Neural crest cell (in vitro differentiated cells): ENCODE measurements at places on chromosomes 4 and X. TPM values are rescaled to one million over a fixed set of nuclear protein-coding genes. Genes with fewer than 3 reads are reported as not detected.

DNA sequence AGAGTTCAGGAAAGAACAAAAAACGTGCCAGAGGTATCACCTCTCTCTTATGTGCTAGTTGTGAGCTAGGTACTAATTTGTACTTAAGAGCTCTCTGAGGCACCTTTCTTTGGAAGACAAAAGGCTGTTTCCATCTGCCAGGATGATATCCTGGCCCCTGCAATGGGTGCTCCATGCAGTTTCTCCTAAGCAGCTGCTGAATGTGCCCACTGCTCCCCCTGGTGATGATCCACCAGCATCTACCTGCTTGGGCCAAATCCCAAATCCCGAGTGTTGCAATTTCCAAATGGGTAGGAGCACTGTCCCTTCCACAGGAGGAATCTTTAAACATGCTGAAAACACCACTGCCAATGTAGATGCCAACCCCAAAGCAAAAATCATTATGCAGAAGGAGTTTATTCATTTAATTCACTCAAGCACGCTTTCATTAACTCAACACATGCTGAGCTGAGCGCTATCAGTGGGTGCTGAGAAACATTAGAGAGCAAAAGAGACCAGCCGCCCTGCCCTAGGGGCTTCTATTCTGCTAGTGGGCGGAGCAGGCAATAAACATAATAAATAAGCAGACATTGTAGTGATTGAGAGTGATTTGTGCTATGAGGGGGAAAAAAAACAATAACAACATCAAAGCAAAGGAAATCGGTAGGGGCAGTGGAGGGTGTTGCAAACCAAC lies 69.6 kb upstream of the C4orf50 start:
- peak; percentile 50 for DNase-seq
- H3K36me3 ChIP-seq: no peaks in the 10 kb centered on the region
- H3K4me1 ChIP-seq: peaks cover 22% of the 10 kb centered on the region
- no peak overlapping the region for H3K4me3 ChIP-seq
- no peak overlapping the region for H3K27ac ChIP-seq

- H3K27me3 ChIP-seq: no peaks in the 10 kb centered on the region
- no peak overlapping the region for H3K27ac ChIP-seq
- no peak overlapping the region for H3K4me3 ChIP-seq
- DNase-seq: no peak
- no peaks in the 10 kb centered on the region for H3K4me1 ChIP-seq
These were observed 25.4 kb upstream of the ARSD start for GRCh38 chrX:2954541-2954940.

GRCh38 chr4:52983563-52984303 lies 121.6 kb downstream of the RASL11B start:
- H3K4me1 ChIP-seq: peaks cover 22% of the 10 kb centered on the region
- DNase-seq: peak; percentile 12
- no peak overlapping the region for H3K4me3 ChIP-seq
- H3K27me3 ChIP-seq: peaks cover 47% of the 10 kb centered on the region
- H3K27ac ChIP-seq: no peak overlapping the region
- no peaks in the 10 kb centered on the region for H3K36me3 ChIP-seq

GRCh38 chrX:154718616-154719015 lies 32.3 kb downstream of the GAB3 start:
- no peak for DNase-seq
- no peak overlapping the region for H3K27ac ChIP-seq
- no peak overlapping the region for H3K4me3 ChIP-seq

GRCh38 chrX:38138900-38139299 lies 81.8 kb downstream of the SRPX start:
- no peaks in the 10 kb centered on the region for H3K36me3 ChIP-seq
- no peaks in the 10 kb centered on the region for H3K4me1 ChIP-seq
- DNase-seq: no peak
- no peak overlapping the region for H3K27ac ChIP-seq
- no peak overlapping the region for H3K4me3 ChIP-seq

RASSF6 gene
- not detected in 2 replicates for total RNA-seq
